ENCODE measurements at places on chromosomes 6 and 20. TPM values are rescaled to one million over a fixed set of nuclear protein-coding genes. Genes with fewer than 3 reads are reported as not detected.

Gene CRYBG1
- total RNA-seq, result 10.2 TPM

Gene RBM38
- 90.4 TPM for total RNA-seq

Gene CST4
- total RNA-seq, result not detected

Gene PXDC1
- 0.57 TPM for total RNA-seq

Gene OR2H1
- total RNA-seq, result not detected

- H3K27ac ChIP-seq, result no peak overlapping the region
- no peak overlapping the region for H3K4me3 ChIP-seq
- DNase-seq, result no peak
- H3K4me1 ChIP-seq, result no peaks in the 10 kb centered on the region
- H3K27me3 ChIP-seq, result peaks cover 4% of the 10 kb centered on the region
These were observed 17.0 kb upstream of the RNF146 start for GRCh38 chr6:127249621-127250020.

DNA sequence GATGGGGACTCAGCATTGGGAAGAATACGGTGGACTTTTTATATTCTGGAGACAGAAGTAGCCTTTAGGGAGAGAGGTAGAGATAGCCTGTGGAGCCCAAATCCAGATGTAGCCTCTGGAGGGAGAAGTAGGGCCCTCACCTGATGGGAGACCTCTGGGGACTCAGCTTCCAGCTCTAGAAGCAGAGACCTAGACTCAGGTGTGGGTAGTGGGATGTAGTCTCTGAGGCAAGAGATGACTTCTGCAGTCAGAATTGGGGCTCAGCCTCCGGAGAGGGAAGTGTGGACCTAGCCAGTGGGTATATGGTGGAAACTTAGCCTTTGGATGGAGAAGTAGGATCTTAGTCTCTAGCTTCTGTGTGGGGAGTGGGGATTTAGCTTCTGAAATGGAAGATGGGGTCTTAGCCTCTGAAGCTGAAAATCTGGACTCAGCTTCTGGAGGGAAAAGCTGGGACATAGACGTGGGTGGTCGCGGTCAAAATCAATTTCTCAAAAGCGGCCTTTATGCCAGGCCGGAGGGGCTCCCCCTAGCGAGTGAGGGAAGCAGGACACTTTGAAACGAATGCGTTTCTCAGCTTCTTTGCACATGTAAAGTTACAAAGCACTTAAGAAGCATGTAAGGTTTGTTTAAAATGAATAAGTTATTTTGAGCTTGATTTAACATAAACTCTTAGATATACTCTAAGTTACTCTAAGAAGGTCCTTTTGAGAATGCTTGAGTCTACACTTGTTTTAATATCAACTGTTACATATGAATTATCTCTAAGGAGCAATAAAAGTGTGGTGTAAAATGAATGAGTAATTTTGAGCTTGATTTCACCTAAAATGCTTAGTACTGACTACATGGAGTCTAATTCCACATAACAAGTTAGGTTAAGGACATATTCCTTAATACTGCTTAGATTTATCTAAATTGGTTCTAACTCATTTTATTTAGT lies 12.9 kb upstream of the ZNF343 start:
- DNase-seq, result peak; percentile 20
- peaks cover 26% of the 10 kb centered on the region for H3K4me1 ChIP-seq
- peaks cover 7% of the 10 kb centered on the region for H3K27me3 ChIP-seq

- H3K4me1 ChIP-seq, result peaks cover 42% of the 10 kb centered on the region
- peaks cover 26% of the 10 kb centered on the region for H3K36me3 ChIP-seq
- peak; percentile 98 for DNase-seq
These were observed at the start of gene DNAJC5 for GRCh38 chr20:63894358-63895201. Gene DNAJC5, plus strand, starts transcription at chr20:63895126. Its CDS starts 33,220 bp downstream, at chr20:63928346.

- no peaks in the 10 kb centered on the region for H3K36me3 ChIP-seq
- no peak overlapping the region for H3K27ac ChIP-seq
- no peaks in the 10 kb centered on the region for H3K27me3 ChIP-seq
These were observed 21.3 kb downstream of the MLIP start for GRCh38 chr6:54132587-54132986.

DNA sequence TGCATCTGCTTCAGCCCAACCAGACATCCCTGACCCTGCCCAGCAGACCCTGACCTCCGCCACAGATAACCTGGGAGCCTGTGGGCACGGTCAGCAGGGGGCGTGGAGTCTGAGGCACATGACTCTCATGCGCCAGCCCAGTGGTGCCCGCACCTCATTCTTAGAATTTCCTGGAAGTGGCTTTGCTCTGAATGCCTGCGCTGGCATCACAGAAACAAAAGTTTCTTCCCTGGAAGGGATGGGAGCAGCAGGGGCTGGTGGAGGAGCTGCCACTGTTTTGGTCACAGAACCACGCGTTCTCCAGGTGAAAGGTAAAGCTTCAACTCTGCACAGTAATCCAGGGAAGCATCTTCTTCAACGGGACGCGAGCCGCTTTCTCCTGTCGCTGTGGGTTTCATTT lies 67.9 kb upstream of the DUSP22 start:
- H3K4me3 ChIP-seq, result peak overlapping the region; percentile 13
- DNase-seq, result no peak
- H3K27me3 ChIP-seq, result no peaks in the 10 kb centered on the region
- peaks cover 82% of the 10 kb centered on the region for H3K4me1 ChIP-seq
- no peaks in the 10 kb centered on the region for H3K36me3 ChIP-seq

- H3K4me1 ChIP-seq, result no peaks in the 10 kb centered on the region
- no peak overlapping the region for H3K27ac ChIP-seq
- H3K4me3 ChIP-seq, result no peak overlapping the region
- peaks cover 11% of the 10 kb centered on the region for H3K27me3 ChIP-seq
- no peak for DNase-seq
These were observed 35.3 kb downstream of the ELOVL2 start for GRCh38 chr6:11008821-11009220.

DNA sequence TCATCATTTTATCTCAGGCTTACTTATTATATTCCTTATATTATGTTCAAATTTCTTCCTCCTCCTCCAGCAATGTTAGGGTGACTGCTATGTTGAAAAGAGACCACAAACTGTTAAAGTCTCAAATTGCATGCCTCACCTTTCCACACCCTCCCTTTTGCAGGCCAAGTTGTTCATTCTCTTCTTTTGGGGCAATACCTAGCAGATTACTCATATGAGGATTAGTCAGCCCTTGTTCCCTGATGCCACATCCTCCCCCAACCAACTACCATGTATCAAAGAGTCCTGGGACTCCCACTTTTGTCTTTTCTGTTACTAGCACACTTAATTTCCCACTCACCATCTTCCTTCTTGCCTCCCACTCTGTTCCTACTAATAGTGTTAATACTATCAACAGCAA lies 434.7 kb downstream of the BCKDHB start:
- no peak overlapping the region for H3K4me3 ChIP-seq
- DNase-seq, result peak; percentile 8
- H3K4me1 ChIP-seq, result peaks cover 44% of the 10 kb centered on the region
- H3K27ac ChIP-seq, result peak overlapping the region; percentile 35
- H3K36me3 ChIP-seq, result peaks cover 4% of the 10 kb centered on the region

- H3K4me3 ChIP-seq, result no peak overlapping the region
- H3K27me3 ChIP-seq, result no peaks in the 10 kb centered on the region
- no peak for DNase-seq
- H3K36me3 ChIP-seq, result peaks cover 26% of the 10 kb centered on the region
- no peak overlapping the region for H3K27ac ChIP-seq
- no peaks in the 10 kb centered on the region for H3K4me1 ChIP-seq
These were observed 37.2 kb downstream of the ARFGEF2 start for GRCh38 chr20:48958743-48959142.

DNA sequence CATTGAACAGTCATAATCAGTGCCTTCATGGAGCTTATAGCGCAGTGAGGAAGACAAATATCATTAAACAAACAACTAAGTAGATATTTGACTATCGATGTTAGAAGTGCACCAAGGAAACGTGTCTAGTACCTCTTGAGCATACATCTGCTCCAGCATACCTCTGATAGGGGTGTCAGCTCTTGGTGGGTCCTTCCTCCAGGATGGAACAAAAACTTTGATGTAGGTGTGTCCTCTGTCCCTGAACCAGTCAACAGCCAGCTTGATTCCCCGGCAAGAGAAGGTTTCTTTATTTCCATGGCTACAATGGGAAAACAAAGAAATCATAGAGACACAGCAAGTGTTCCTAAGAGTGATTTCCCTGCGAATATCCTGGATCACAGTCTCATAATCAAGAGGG lies 23.1 kb downstream of the ZC3H12D start:
- H3K27ac ChIP-seq, result no peak overlapping the region
- H3K36me3 ChIP-seq, result peaks cover 53% of the 10 kb centered on the region
- H3K27me3 ChIP-seq, result no peaks in the 10 kb centered on the region
- H3K4me1 ChIP-seq, result peaks cover 32% of the 10 kb centered on the region

DNA sequence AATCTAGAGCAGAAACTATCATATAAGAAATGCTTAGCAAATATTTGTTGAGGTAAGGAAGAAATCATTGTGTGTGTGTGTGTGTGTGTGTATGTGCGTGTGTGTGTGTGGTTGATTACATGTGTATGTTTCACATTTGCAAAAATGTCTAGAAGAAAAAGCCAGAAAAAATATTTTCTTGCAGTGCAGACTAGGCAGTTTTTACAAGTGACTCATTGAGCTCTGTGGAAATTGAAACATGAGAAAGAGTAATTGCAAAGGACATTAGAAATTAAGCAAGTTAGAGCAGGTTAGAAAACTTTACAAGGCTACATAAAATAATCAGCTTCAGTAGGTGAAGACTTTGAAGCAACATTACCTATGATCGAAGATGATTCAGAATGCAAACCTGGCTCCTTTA lies 669.0 kb upstream of the EYS start:
- no peak for DNase-seq
- H3K27me3 ChIP-seq, result no peaks in the 10 kb centered on the region
- H3K4me3 ChIP-seq, result no peak overlapping the region
- H3K4me1 ChIP-seq, result no peaks in the 10 kb centered on the region
- H3K36me3 ChIP-seq, result no peaks in the 10 kb centered on the region

DNA sequence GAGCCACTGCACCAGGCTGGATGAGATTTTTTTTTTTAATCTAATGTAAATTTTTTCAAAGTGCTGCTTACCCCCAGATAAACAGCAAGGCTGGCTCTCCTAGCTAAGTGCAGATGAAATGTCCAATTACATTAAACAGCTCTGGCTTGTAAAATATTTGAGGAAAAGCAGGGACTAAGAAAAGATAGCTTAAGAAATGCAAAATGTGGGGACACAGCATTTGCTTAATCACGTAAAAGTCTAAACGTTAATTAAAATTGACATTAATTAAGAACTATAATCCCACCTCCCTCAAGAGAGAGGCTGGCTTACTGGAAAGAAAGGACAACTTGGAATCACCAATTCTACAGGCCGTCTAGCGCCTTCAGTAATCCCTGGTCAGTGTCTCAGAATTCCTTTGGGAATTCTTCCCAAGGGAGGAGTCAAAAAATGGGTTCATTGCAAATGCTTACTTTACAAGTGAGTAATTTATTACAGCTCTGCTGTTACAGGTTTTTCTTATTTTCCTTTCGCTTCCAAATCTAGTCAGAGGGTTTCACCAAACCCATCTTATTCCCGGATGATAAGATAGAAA lies 13.6 kb upstream of the MARCKS start:
- peaks cover 6% of the 10 kb centered on the region for H3K27me3 ChIP-seq
- no peak overlapping the region for H3K27ac ChIP-seq
- no peaks in the 10 kb centered on the region for H3K4me1 ChIP-seq
- H3K4me3 ChIP-seq, result no peak overlapping the region
- no peak for DNase-seq

DNA sequence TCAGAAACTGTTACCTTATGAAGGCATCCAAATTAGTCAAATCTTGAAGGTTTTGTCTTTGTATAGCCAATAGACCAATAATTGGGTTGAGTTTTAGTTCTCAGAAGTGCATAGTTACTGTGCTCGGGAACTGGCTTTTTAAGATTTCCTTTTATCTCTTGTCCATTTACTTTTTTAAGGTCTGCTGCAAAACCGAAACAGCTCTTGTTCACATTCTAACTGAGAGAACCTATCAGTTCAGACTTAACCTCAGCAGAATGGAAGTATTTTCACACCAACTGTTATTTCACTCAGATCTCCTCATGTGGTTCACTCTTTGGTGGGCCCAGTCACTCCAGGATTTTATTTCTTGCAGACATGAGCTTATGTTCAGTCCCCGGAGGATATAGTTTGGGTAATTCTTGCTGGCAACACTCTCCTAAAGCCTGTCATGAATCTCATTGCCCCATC lies 55.5 kb downstream of the TPBG start:
- no peak overlapping the region for H3K27ac ChIP-seq
- H3K36me3 ChIP-seq, result no peaks in the 10 kb centered on the region

DNA sequence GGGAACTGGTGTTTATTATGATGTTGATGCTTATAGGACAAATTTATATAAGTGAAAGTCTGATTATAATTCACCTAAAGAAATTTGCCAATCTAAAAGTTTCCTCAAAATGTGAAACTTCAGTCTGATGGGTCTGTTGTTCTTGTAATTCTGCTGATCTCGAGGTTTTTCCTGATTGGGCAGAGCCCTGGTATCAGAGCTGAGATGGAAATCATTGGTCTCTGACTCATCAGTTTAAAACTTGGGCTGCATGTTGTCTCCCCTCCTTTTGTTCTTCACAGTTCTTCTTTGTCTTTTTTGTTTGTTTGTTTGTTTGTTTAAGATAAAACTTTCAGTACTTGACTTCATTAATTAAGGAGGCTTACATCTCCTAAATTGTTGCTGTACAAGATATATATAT lies 5.9 kb downstream of the SMAP1 start:
- H3K4me1 ChIP-seq, result peaks cover 57% of the 10 kb centered on the region
- peaks cover 11% of the 10 kb centered on the region for H3K36me3 ChIP-seq
- no peak overlapping the region for H3K27ac ChIP-seq
- no peak for DNase-seq
- H3K27me3 ChIP-seq, result no peaks in the 10 kb centered on the region

- peaks cover 30% of the 10 kb centered on the region for H3K36me3 ChIP-seq
- no peak for DNase-seq
- peak overlapping the region; percentile 88 for H3K27ac ChIP-seq
- peaks cover 38% of the 10 kb centered on the region for H3K4me1 ChIP-seq
- H3K4me3 ChIP-seq, result peak overlapping the region; percentile 92
- no peaks in the 10 kb centered on the region for H3K27me3 ChIP-seq
These were observed 575 bp downstream of the WTAP start for GRCh38 chr6:159727717-159728445.

- H3K4me3 ChIP-seq, result no peak overlapping the region
- H3K4me1 ChIP-seq, result no peaks in the 10 kb centered on the region
- no peak overlapping the region for H3K27ac ChIP-seq
- peaks cover 19% of the 10 kb centered on the region for H3K27me3 ChIP-seq
- DNase-seq, result no peak
- H3K36me3 ChIP-seq, result no peaks in the 10 kb centered on the region
These were observed 71.9 kb upstream of the RREB1 start for GRCh38 chr6:7035837-7036249.

GRCh38 chr6:105087571-105088211 lies 92.1 kb downstream of the POPDC3 start:
- H3K27ac ChIP-seq, result no peak overlapping the region
- no peaks in the 10 kb centered on the region for H3K36me3 ChIP-seq
- no peak overlapping the region for H3K4me3 ChIP-seq

DNA sequence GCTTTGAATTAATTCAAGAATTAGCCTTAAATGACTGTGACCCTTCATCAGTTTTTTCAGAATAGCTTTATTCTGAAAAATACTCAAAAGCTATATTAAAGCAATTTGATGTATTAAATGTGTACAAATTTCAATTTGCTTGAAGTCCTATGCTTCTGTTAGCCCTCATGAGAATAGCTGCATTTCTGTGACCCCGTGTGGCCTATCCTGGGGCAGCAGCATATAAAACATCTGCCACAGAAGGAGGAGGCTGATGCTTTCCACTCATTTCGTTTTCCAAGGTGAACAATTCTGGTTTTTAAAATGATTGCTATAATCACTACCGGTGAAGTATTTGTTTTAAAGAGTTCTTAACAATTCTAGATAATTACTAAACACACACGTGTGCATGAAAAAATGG lies 360.3 kb downstream of the BTBD9 start:
- H3K27ac ChIP-seq, result no peak overlapping the region
- H3K4me1 ChIP-seq, result no peaks in the 10 kb centered on the region
- no peaks in the 10 kb centered on the region for H3K27me3 ChIP-seq
- H3K36me3 ChIP-seq, result no peaks in the 10 kb centered on the region
- no peak for DNase-seq
- H3K4me3 ChIP-seq, result no peak overlapping the region
